ENCODE measurements at places on chromosomes 7 and 10. TPM values are rescaled to one million over a fixed set of nuclear protein-coding genes. Genes with fewer than 3 reads are reported as not detected.

- DNase-seq = no peak
Measured at GRCh38 chr7:6533893-6534495, 17.3 kb downstream of the GRID2IP start.

GRCh38 chr10:106224676-106225075 is 939.8 kb downstream of the SORCS1 start:
- no peak for DNase-seq

DNA sequence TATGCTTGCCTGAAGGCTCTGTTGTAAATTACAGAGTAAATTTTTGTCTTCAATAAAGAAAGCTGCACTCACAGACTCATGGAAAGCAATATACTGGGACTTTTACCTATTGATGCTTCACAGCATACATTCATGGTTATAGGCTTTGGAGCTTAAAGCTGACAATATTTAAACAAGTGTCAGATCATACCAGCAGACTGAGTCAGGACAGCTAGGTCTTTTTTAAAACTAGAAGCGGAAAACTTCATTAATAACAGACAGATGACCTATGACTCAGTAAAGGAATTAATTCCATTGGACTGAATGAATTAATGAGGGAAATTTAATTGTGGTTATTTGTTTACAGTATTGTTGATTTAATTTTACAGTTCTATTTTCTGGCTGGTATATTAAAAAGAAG is 165.8 kb upstream of the DGKB start:
- no peak for DNase-seq

DNA sequence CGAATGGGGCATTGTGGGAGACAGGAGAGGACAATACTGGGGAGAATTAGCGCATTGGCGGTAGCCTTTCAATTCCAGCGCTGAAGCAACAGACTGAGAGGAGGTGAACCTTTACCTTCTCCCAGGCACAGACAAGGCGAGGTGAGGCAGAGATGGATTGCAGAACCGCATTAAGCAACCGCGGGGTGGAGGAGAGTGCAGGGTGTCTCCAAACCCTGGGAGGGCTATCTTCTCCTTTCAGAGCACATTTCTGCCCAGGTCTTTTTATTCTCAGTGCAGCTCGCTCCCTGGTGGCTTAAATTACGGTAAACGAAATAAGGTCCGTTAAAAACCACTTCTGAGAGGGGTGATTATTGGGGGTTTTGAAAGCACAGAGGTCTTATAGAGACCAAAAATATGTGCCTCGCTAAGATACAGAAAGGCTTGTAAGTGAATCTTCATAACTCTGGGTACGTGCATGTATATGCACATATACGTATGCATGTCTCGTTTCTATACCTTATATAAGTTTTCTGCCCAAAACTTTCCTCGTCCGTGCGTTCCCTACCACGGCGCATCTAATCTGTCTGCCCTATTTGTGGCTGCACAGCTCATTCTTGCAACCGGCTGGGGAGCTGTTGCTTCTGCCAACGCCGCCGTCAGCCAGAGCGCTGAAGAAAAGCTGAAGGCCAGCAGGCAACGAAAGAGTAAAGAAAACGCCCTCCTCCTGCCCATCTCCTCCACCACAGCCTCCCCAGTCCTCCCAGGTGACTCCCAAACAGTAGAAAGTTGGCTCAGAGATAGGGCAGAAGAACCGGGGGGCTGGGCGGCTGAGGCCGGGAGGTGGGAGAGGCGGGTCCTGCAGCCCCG is 895 bp upstream of the ZNF804B start:
- DNase-seq = peak; percentile 28

GRCh38 chr7:116386674-116387073 is 112.9 kb upstream of the CAV2 start:
- DNase-seq = no peak

- no peak for DNase-seq
Measured at GRCh38 chr7:70356787-70357328, 758.6 kb downstream of the AUTS2 start.

GRCh38 chr10:48926255-48926654 is 13.4 kb downstream of the LRRC18 start:
- no peak for DNase-seq

DNA sequence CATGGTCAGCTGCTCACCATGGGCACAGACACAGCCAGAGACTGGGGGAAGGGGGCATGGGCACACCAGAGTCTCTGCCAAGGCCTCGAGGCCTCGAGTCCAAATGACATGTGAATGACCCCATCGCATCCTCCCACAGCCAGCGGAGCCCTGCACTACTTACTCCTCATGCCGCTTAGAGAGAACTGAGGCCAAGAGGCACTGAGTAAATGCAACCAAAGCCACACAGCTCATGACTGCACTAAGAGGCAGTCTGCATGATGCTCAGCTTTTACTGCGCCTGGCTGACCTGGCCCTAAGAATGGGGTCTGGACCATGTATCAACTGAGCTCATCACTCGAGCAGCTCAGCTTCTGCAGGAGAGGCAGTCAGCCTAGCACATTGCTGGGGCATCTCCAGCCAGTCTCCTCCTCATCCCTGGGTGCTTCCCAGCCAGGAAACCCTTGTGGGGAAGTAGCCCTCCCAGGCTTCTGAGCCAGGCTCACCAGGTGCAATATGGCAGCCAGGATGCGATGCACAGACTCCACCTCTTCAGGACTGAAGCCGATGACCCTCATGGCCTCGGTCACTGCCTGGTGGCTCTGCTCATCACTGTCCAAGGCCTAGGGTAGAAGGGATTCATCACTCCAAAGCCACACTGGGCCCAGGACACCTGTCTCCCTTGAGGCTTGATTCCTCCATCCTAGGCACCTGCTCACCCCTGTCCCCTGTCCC is 7.5 kb downstream of the MYO1G start:
- no peak for DNase-seq

DNA sequence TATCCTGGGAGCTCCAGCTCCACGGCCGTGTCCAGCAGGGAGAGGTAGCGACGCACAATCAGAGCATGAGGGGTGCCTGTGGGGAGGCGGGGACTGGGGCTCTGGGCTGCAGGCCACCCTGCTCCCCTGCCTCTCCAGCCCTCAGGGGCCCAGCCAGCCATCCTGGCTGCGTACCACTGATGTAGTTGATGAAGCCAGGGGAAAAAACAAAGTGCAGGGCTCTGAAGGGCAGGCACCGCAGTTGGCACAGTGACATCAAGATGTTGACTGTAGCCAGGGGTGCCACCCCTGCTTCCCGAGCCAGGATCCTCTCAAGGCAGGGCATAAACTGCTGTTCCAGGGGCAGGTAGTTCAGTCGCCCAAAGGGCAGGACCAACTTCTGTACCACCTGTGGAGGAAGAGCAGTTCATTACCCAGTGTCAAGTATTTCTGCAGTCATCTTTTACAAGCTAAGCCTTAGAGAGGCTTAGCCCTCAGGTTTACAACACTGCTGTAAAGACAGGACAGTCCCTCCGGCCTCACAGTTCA is 2.8 kb downstream of the FASTK start:
- no peak for DNase-seq

DNA sequence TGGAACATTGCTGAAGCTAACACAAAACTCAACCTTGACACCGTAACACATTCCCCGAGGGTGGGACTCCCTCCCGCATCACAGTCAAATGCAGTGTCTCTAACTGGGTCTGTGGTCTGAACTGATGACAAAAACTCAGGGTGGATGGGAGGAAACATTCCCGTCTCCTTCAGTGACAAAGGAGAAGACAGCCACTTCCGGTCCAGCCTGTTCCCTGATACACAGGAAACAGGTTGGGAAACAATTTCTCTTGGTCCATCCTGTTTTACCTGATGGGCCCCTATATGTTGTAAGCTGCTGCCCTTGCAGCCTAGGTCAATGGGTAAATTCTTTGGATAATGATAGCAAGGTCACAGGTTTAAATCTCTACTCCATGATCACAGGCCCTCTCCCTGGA is 20.4 kb downstream of the SLC13A4 start:
- DNase-seq = no peak

DNA sequence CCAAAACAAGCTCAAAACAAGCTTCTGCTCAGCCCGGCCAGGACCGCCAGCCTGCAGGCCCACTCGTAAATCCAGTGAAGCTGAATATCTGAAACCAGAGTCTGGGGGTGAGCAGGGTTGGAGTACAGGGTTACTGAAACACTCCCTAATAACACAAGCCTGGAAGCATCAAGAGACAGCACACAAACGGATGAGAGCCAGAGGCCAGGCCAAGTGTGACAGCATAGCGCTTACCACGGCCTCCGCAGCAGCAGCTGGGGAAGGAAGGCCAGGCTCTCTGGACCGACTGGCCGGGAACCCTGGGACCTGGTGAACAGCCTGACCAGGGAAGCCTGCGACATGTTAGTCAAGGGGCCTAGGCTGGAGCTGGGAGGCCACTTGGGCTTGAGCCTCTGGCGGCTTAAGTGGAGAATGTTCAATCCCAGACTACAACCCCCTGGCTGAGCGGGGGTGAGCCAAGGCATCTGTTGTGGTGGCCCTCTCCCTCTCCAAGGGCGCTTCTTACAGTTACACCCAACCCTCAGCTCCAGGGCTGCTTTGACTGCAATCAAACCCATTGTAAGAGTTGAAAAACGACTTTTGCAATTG is 21.7 kb upstream of the RNF32 start:
- no peak for DNase-seq

DNA sequence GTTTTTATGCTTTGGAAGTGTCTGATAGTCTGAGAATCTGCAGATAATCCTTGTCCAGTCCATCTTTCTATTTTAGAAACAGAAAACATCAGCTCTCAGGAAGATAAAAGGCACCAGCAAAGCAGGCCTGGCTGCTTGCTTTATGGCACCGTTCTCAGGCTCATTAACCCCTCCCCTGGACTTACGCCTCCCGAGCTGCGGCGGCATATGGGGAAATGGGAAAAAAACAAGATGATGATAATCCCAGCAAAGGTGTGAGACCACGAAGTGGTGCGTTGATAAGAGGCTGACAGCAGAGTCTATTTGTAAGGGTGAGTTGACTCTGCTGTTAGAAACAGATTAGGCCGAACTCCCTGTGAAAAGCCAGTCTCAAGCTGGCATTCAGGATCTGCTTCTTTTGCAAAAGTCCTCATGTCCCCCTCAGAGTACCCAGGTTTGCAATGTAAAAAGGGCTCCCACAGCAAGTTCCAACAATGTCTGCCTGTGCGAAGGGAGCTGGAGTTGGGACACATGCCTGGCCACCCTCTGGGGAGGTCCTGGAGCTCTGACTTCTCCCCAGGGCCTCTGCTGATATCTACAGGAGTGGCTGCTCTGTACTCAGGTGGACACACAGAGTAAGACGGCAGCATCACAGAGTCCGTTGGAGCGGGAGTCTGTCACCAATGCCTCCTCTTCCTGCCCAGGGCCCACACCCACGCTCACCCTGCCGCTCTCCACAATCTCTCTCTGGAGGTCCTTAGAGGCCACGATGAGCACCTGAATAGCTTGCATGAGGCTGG is 54.3 kb downstream of the SPDYE5 start:
- peak; percentile 19 for DNase-seq

DNA sequence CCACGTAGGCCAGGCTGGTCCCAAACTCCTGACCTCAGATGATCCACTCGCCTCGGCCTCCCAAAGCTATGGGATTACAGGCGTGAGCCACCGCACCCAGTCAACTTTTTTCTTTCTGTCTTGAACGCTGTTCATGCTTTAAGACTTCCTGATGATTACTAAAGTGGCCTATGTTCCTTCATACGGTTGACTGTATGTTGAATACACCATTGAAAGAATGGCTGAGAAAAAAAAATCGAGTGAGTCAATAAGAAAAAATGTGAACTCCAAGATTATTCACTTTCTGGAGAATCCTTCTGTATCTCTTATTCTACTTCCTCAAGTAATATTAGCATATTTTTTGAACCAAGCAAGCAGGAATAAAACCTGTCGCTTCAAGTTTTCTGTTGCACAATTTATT is 955.0 kb downstream of the GATA3 start:
- DNase-seq = no peak

DNA sequence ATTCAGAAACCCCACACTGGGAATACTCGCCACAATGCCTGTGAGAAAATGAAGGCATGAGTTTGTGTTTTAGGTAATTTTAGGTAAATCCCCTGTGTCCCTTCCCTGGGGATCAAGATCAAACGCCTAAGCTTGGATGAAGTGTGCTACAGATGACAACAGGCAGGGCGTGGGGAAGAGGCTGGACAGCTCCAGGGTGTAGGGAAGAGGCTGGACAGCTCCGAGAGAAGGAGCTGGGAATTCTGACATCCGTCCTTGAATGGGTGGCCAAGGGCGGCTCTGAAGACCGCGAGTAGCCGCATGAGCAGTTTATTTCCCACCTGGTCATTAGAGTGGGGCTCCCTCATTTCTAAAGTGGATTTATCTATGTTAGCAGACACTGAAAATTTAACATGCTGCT is 109.7 kb downstream of the RAMP3 start:
- no peak for DNase-seq

GRCh38 chr10:14016011-14016536 is 314.6 kb downstream of the FRMD4A start:
- DNase-seq = peak; percentile 21

CCL24 gene
- 28.3 TPM for polyA plus RNA-seq

FBXO24 gene
- polyA plus RNA-seq = 1.1 TPM

ZEB1 gene
- polyA plus RNA-seq = 7.2 TPM

TSC22D4 gene
- polyA plus RNA-seq = 53.2 TPM

NPC1L1 gene
- 42.7 TPM for polyA plus RNA-seq

C7orf33 gene
- not detected for polyA plus RNA-seq

MGMT gene
- polyA plus RNA-seq = 21.9 TPM

MOGAT3 gene
- 69.3 TPM for polyA plus RNA-seq

PTPN20 gene
- polyA plus RNA-seq = 0.45 TPM

Data from small intestine (tissue), 16 donors.